ENCODE measurements at places on chromosomes 6 and 20.

GRCh38 chr6:87171938-87172633, 16.7 kb downstream of the ZNF292 start:
- no peak for DNase-seq

- DNase-seq = no peak
Measured at GRCh38 chr20:46830886-46831632, 63.6 kb upstream of the EYA2 start.

DNA sequence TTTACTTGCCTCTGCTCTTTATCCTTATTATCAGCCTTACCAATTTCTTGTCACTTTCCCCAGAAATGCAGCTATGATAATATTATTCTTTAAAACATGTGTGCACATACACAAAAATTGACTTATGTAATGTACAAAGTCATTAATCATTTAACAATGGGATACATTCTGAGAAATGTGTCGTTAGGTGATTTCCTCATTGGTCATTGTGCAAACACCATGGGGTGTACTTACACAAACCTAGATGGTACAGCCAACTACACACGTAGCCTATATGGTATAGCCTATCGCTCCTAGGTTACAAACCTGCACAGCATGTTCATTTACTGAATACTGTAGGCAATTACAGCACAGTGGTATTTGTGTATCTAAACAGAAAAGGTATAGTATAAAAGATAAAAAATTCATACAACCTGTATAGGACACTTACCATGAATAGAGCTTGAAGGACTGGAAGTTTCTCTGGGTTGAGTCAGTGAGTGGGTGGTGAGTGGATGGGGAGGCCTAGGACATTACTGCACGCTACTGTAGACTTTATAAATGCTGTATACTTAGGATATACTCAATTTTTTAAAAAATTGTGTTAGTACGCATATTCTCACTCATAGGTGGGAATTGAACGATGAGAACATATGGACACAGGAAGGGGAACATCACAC, 56.9 kb downstream of the HIVEP1 start:
- DNase-seq = no peak

DNA sequence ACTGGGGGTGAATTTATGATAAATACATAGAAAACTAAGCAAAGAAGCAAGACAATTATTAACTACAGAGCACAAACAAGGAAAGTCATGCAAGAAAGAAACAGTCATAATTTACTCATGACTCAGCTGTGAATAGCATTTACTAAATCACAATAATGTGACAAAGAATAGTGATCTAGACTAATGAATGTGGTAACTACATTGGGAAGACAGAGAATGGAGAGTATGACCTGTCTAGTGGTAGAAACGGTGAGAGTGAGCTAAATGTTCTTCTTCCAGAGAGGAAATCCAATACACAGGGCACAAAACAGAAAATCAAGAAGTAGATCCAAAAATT, 153.5 kb upstream of the DST start:
- DNase-seq = no peak

GRCh38 chr6:129612440-129612839, 97.5 kb downstream of the ARHGAP18 start:
- DNase-seq = no peak

- DNase-seq = no peak
Measured at GRCh38 chr6:9482030-9482738, 932.7 kb downstream of the TFAP2A start.

DNA sequence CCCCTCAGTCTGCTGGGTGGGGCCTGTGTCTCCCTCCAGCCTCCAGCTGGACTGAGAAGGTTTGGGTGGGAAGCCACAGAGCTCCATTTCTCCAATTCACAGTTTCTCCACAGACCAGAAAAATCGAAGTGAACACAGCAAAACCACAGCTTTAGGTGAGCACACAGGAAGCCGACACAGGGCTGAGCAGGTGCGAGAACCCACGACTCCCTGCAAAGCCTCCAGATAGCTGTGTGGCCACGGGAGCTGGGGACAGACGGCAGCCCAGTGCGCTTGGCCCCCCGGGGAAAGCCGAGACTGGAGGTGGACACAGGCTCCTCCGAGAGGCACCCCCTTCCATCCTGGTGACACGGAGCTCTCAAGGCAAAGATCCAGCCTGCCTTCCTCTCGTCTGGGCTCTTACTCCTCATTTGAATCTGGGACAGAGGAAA, 29.0 kb upstream of the MPC1 start:
- DNase-seq = no peak

DNA sequence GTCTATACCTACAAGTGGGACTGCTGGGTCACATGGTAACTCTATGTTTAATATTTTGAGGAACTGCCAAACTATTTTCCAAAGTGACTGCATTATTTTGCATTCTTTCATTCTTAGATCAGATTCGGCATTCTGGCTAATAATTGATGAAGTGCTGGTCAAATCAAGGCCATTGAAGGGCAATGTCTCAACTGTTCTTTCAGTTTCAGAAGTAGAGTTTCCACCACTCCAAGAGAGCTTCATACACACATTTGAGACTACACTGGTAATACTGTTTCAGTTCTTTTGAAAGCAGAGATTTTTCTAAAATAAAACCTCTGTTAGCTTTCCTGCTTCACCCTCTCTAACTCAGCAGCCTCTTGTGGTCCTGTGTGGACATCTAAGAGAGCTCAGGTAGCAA, 154.5 kb downstream of the CFAP61 start:
- DNase-seq = no peak

DNA sequence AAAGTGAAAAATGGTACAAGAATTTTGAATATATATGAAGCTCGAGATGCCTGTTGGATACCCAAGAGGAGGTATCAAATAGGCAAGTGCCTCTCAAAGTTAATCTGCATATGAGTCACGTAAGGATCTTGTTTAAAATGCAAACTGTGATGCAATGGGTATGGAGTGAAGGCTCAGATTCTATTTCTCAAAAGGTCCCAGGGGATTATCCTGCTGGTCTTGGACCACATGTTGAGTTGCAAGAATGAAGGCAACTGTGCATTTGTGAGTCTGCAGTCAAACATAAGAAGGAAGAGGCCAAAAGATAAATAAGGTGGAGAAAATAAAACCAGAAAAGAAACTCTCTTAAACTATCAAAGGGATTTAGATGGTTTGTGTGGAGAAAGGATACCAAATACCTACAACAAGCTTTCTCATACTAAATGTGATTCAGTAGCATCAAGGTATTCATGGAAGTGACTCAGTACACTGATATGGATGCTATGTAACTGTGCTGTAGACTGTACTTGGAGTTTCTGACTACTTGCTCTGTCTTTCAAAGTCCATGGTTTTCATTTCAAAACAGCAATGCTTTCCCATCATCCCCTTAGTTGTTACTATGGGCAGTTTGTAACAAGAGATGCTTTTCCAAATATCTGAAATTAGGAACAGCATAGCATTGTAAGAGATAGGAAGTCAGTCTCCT, 106.3 kb downstream of the GFRAL start:
- DNase-seq = no peak

DNA sequence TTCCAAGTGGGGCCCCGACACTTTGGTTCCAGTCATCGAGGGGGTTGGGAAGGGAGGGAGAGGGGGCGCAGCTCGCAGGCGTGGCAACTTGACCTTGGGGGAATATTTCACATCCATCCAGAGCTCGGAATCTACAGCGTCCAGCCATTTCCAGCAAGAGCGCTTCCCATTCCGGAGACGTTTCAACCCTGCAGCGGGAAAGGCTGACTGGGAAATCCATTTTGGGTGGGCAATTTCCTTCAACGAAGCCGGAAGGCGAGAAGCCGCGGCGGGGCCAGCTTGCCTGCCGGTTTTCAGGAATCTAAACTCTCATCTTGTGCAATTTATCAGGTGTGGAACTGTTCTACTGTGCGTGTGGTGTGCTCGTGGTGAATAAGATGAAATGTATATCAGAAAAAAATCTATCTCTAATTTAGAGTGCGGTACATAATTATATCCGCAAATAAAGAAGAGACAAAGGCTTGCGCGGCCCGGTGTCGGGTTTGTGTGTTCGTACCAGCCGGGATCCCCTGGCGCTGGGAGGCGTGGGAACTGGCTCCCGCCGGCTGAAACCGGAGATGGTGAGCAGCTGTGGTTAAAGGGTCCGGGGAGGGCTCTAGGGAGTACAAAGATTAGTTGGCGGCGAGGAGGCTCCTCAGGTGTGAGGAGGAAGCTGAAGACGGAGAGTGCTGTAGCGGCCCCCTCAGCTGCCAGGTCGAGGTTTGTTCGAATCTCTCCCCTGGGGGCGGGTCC, 4.8 kb downstream of the SLC32A1 start:
- DNase-seq = no peak

GRCh38 chr6:134863763-134864510, 86.0 kb downstream of the ALDH8A1 start:
- DNase-seq = no peak

DNA sequence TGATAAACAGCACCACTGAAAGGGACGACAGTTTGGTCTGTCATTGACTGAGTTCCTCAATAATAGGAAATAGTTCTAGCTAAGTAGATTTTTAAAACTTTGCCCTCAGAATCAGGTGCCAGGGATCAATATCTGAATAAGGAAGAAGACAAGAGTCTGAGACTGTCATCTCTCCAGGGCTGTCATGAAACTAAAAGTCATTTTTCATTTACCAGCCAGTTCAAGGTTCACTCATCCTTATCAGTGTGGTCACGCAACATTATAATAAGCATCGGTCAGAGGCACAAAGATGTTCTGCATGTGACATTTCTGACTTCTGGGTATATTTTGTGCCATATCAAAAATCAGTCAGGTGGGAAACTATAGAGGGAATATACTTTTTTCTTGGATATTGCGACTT, 52.5 kb upstream of the E2F3 start:
- DNase-seq = no peak

DNA sequence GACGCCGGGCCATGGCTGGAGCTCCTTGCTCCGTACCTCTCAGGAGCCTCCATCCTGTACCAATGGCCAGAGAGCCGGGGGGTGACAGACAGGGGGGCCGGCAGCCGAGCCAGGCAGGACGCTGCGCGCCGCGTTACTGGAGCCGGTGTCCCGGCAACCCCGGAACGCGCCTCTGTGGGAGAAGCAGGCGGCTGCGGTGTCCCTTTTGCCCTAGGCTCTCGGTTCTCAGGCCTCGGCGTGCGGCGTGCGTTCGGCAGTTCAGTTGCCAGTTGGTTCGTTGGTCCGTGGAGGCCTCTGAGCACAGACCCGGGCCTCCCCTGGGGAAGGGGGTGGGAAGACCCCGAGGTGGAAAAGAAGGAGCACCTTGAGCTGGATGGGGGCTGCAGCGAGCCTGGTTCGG, at the start of gene SPATS1:
TSS of gene SPATS1 (plus strand) at position 162 of the 400 bp plus-strand sequence. CDS start 446 bp downstream, outside the sequence.
- no peak for DNase-seq

- DNase-seq = no peak
Measured at GRCh38 chr20:60035-60918, 27.2 kb upstream of the DEFB125 start.

DNA sequence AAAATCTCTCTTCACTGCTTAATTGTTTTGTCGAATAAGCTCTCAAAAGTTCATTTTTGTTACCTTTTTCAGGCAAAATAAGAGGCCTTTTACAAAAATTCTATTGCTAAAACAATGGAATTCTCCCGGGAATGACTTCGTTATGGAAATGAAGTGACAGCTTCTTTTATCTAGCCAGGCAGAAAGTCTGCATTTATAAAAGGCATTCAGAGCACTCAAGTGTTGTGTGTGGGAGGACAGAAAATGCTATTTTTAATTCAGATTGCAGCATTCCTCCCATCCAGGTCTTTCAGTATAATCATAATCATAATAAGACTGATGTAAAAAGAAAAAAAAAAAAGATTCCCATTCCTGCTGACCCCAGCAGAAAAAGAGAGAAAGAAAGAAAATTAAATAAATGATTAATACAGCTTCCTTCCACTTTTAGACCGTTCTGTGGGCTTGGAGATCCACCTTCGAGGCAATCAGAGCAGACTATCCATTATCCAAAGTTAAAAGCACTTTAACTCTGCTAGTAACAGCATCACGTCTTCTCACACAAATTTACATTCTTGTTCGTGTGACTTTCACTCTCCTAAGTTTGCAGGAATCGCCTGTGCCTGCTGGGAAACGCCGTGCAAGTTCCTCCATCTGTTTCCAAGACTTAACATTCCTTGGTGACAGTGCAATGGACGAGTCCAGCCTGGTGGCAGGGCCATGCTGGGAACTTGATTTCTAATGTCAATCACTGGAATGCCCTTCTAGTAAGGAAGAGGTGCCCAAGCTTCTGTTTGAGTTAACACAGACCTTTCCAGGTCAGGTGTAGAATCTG, 258.8 kb downstream of the GMPR start:
- no peak for DNase-seq

- no peak for DNase-seq
Measured at GRCh38 chr6:126886106-126886505, 232.4 kb upstream of the RSPO3 start.

- DNase-seq = no peak
Measured at GRCh38 chr6:143092768-143093167, 32.1 kb downstream of the AIG1 start.

- DNase-seq = no peak
Measured at GRCh38 chr6:125910527-125910926, 46.0 kb upstream of the HINT3 start.

DNA sequence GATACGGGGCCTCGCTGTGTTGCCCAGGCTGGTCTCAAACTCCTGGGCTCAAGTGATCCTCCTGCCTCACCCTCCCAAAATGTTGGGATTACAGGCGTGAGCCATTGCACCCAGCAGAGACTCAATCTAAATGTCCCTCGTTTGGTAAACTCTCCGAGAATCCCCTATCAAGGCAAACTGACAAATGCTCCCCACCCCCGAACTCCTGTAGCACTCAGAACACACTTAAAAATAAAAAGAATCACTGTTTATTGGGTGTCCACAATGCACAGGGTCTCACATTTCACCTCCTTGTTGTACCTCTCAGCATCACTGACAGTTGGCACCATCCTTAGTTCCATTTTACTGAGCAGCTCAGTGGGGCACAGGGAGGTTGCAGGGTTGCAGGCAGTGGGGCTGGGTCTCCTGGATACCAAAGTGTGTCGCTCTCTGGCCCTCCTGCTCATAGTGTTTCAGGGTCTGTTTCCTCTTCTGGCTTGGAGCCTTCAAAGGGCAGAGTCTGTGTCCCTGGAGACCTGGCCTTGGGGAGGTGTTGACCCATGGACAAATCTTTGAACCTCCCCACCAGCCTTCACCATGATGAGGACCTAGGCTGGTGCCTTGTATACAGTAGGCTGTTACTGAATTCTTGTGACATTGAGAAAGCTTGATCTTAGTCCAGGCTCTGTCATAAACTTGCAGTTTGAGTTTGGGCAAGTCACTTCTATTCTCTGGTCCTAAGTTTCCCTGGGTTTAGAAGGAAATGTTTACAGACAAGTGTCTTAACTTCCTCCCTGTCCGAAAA, 8.5 kb upstream of the SRC start:
- DNase-seq = no peak

DNA sequence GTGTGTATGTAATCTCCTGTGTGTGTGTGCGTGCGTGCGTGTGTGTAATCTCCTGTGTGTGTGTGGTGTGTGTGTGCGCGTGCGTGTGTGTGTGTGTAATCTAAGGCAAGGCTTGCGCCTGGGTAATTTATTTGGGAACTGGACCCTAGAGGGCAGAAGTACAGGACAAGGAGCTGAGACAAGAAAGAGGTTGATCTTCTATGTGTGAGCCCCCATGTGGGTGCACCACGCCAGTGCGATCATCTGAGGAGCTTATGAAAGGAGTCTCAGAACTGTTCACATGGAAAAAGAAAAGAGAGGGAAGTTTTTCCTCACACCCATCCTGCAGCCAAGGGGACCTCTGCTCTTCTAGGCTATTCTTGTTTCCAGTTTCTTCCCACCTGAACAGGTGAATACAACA, 220.1 kb upstream of the GGTLC1 start:
- no peak for DNase-seq

GRCh38 chr20:53413186-53413631, 180.4 kb downstream of the ZNF217 start:
- DNase-seq = no peak

- no peak for DNase-seq
Measured at GRCh38 chr6:155188707-155189496, 74.9 kb upstream of the CLDN20 start.
